T follicular helper cell (primary cell): ENCODE measurements at places on chromosomes 5 and 9.

- no peak for DNase-seq
These were observed 133.5 kb upstream of the LPCAT1 start for GRCh38 chr5:1657161-1657741.

DNA sequence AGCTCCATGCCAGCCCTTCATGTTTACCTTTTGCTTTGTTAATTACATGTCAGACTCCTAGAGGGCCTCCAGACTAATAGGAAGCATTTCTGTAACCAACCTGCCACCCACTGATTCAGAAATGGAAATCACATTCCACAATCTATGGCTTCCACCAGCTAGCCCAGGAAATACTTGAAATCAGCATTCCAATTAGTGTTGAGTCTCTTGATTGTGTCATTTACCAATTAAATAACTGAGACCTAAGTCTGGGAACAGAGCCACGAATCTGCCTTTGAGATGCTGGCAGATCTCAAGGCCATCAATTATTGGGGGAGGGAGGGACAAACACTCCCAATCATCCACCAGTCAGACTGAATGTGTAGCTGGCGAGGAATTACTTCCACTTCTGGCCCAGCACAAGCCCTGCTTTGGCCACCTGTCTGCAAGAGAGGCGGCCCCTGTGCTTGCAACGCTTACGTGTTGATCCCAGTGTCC lies 27.4 kb upstream of the SAP30L start:
- DNase-seq = no peak

DNA sequence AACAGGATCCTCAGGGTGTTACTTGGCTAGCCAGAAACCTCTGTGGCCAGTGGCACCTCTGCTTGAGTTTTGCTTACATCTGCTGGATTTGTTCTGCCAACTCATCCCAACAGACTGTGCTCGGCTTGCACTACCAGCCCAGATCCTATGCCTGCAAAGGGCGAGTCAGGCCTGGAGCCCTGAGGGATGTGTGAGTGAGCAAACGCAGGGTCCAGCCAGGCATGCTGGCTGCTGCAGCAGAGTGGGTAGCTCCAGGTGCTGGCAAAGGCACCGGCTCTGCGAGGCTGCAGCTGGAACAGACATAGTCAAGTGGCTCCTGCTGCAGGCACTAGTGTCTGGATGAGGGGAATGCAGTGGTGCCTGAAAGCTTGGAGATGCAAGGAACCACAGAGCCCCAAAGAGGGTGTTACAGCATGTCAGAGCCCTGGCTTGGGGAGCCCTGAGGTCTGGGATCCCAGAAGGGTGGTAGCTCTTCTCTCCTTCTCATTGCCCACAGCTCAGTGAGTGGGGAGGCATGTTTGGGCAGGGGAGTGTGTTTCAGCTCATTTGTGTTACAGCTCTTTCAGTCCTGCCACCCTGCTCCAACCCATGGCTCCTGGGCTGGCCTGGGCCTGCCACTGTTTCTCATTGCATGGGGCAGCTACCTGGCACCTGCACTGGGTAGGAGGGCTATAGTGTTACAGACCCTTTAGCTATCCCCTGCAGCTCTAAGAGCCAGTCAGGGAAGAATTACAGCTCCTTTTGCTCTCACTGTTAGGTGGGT lies 332.6 kb downstream of the TAF11L14 start:
- no peak for DNase-seq

DNA sequence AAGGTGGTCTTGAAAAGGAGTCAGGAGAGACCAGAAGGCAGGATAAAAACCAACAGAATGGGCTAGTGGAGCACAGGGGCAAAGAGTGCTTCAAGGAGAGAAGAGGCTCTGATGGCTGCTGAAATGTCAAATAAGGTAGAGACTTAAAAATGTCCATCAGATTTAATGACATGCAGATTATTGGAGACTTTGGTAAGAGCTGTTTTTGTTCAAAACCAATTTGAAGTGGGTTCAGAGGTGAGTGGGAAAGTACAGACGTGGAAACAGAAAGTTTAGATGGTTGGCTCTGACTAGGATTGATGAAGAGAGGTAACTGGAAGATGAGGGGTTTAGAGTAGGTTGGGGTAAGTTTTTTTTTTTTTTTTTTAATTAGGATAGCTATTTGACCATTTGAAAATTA lies 14.1 kb downstream of the SLC25A46 start:
- no peak for DNase-seq

- DNase-seq = no peak
These were observed 254.6 kb upstream of the SLC24A2 start for GRCh38 chr9:20043461-20043860.

DNA sequence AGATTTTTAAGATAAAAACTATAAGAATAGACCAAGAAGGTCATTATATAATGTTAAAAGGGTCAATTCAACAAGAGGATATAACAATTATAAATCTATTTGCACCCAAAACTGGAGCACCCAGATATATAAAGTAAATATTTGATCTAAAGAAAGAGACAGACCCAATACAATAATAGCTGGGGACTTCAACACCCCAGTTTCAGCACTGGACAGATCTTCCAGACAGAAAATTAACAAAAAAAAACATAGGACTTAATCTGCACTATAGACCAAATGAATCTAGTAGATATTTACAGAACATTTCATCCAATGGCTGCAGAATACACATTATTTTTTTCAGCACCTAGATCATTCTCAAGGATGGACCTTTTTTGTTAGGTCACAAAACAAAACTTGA lies 331.9 kb downstream of the SPOCK1 start:
- no peak for DNase-seq

- DNase-seq = no peak
These were observed 79.5 kb downstream of the RIC1 start for GRCh38 chr9:5708414-5708813.

DNA sequence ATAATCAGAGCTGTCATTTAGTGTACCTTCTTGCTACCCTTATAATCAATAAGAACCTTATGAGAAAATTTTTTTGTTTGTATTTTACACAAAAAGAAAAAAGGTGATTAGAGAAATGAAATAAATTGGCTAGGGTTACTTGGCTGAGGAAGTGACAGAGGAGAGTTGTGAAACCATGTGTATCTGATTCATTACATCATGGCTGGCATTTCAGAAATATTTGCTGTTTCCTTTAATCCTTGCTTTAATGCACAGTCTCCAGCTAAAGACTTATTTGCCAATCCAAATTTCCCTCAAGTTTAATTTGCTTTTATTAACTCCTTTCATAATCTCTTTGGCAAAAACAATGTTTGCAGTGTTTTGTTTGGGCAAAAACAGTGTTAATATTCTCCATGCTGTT lies 543.1 kb downstream of the KIF4B start:
- no peak for DNase-seq

DNA sequence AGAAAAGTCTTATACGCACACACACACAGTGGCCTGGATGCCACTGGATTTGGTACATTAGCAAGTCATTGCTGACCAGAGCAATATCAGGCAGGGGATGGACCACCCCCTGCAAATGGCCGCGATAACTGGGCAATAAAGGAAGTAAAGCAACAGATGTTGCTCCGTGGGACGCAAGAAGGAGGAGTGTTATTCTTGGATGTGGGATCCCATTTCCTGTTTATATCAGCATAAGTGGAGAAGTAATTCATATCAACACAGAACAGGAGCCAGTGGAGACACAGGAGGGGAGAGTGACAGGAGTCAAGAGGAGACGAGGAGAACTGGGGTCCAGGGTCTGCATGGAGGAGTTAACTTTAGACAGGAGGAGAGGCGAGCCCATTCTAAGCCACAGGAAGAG lies 18.4 kb downstream of the RUFY1 start:
- DNase-seq = no peak

- DNase-seq = no peak
These were observed 23.5 kb upstream of the IL7R start for GRCh38 chr5:35833224-35833623.

DNA sequence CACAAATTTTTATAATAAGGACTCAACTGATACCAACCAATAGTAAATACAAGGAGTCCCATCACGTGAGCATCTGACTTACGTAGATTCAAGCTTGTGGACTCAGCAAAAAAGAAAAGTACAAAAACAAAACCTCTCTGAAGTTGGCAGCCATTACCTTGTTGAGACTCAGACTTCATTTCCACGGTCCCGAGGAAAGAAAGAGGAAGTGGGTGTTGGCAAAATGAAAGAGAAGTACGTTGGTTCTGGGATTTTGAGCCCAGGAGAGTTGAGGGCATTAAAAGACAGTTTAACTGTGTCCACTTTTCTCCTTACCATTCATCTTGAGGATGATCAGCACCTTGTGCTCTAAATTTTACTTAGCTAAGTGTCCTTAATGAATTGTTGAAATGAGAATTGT lies 26.7 kb downstream of the NCBP1 start:
- no peak for DNase-seq
